RPMI7951 (cell line): ENCODE measurements at places on chromosomes 3 and 15. TPM values are rescaled to one million over a fixed set of nuclear protein-coding genes. Genes with fewer than 3 reads are reported as not detected.

DNA sequence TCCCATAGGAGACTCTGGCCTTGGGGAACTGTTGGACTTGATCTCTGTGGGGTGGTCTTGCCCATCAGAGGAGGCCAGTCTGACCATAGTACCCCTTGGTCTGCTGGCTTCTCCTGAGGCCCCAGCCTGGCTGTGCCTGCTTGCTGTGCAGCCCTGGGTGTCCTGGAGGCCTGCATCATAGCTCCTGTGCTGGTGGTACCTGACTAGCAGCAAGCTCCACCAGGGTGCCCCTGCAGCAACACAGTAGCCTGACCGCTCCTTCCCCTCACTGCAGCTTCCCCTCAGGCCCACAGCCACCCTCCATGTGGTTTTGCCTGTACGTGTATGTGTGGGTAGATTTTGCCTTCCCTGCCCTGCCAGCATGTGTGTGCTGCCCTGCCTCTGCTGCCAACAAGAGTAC is 85.6 kb upstream of the TTC14 start:
- no peak for DNase-seq

DNA sequence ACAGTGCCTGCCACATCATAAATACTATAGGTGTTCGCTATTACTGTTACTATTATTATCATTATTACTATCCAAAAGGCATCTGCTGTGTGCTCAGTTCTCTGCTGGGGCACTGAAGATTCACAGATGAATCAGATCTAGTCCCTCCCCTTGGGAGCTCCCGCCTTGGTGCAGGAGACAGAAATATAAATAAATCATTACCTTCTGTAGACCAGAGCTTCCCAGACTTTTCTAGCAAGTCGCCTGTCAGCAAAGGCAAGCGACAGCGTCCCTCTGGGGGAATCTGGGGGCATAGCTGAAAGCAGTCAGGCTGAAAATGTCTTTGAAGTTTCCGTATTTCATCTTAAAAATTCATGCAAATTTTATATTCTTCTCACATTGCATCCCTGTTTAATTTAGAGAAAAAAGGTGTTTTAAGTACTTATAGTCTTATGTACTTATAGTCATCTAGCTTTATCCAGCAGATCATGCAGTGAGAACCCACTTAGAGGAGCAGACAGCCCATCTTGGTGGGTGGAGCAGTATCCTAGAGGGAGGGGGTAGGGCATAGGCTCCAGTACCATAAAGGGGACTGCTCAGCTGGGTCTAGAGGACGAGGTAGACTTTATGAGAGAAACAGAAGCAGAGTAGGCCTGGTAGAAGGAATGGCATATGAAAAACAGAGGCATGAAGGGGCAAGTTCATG is 10.4 kb upstream of the BRPF1 start:
- DNase-seq, result no peak

CYB561D2 gene
- total RNA-seq, result 39.7 and 49.1 TPM in 2 replicates

NOP10 gene
- total RNA-seq, result 411 and 530 TPM in 2 replicates

DNA sequence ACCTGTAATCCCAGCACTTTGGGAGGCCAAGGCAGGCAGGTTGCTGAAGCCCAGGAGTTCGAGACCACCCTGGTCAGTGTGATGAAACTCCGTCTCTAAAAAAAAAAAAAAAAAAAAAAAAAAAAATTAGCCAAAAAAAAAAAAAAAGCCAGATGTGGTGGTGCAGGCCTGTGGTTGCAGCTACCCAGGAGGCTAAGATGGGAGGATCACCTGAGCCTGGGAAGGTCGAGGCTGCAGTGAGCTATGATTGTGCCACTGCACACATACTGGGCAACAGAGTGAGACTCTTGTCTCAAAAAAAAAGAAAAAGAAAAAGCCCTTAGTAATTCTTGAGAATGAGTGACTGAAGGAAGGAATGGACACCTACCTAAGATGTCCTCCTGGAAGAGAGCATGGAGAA is 105.1 kb downstream of the VGLL4 start:
- no peak for DNase-seq

GRCh38 chr3:122586773-122587485 is 9.5 kb downstream of the PARP15 start:
- DNase-seq, result no peak

- DNase-seq, result peak; percentile 11
These were observed 26.0 kb downstream of the HHLA2 start for GRCh38 chr3:108322352-108322751.

DNA sequence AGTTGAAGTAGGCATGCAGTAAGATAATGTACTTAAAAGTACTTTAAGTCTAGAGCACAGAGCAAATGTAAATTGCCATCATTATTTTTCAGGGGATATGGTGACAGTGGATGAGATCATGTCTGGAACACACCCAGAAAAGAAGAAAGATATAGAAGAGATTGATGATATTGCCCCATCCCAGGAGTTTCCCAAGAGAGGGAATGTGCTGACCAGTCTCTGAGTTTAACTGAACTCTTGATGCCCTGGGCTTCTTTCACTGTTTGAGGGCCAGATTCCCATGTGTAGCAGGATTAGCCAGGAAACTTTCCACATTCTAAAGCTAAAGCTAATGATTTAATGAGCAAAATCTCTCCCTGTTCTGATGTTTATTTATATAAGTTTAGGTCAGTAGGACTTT is 366.8 kb upstream of the UMPS start:
- DNase-seq, result peak; percentile 47

DNA sequence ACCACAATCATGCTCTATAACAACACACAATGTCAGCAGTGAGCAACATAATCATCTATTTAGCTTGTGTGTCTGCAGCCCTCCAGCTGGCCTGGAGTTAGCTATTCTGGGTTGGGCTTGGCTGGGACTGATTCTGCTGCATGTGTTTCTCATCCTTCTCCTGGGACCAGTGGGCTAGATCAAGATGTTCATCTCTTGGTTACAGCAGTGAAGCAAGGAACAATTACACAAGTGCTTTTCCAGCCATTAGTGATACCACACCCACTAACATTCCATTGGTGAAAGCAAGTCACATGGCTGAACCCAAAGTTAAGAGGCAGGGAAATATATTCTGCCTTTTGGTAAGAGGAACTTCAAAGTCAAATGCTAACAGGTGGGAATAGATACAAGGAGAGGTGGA is 14.6 kb downstream of the NUDT16 start:
- no peak for DNase-seq

DNA sequence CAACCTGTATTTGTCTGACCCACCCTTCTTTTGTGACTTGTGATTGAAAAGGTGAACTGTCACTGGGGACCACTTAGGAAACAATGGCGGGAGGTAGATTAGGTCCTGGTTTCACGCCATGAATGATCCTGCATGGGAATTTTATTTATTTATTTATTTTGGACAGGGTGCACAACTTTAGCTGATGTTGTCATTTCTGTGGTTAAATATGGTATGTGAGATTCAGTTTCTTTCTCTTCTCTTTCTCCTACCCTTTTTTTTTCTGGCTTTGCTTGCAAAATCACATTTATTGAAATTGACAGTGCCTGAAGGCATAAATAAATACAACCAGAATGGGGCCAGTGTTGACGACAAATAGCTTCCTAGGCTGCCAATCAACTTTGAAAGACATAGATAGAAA is 18.0 kb upstream of the HTR3E start:
- DNase-seq, result no peak

DNA sequence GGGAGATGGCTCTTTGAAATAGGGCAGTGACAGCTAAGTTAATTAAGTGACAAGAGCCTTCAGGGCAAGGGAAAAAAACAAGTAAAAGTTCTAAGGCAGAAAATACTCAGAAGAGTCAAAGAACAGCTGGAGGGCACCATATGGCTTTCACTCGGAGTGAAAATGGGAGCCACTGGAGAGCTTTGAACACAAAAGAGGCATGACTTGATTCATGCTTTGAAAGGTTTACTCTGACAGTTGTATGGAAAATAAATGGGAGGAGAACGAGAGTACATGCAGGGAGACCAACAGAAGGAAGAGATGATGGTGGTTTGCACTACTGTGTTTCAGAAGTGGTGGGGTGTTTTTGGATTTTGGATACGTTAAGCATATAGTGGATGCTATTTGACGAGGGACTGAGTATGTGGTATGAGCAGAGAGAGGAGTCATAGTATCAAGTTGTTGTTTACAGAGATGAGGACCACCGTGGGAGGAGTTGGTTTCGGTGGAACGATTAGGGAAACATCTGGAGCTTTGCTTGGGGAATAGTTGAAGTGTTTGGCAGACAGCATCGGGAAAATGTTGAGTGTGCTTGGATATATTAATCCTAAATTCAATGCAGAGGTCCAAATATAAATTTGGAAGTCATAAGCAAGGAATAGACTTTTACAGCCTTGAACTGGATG is 411.5 kb downstream of the GABRG3 start:
- no peak for DNase-seq

TP63 gene
- 16.7 and 22.3 TPM in 2 replicates for total RNA-seq

- DNase-seq, result no peak
These were observed 633.6 kb downstream of the ZNF385D start for GRCh38 chr3:21117370-21117769.

DNA sequence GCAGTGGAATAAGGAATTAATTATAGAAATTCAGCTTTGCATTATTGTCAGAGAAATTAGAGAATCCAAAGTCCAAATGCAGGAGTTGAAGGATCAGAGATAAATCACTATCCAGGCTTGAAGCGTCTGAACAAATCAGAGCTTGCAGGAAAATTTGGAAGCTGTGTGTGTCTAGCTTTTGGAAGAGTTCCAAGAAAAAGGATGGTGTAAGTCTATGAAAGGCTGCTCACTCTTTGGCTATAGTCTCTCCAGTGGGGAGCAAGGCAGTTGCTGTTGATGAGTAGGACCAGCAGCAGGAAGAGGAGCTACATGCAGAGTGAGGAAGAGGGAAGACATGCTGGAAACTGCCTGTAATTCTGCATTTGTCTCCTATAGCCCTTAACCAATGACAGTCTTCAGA is 464.3 kb upstream of the GRM7 start:
- DNase-seq, result no peak

GRCh38 chr15:76991741-76992645 is 2.9 kb upstream of the PSTPIP1 start:
- no peak for DNase-seq

GRCh38 chr3:27553886-27554540 is 69.8 kb upstream of the SLC4A7 start:
- peak; percentile 31 for DNase-seq

- DNase-seq, result no peak
These were observed 153.5 kb upstream of the GOLIM4 start for GRCh38 chr3:168249205-168249549.

GRCh38 chr3:6737630-6738029 is 123.3 kb upstream of the GRM7 start:
- no peak for DNase-seq
